ENCODE measurements at places on chromosomes 4 and X.

DNA sequence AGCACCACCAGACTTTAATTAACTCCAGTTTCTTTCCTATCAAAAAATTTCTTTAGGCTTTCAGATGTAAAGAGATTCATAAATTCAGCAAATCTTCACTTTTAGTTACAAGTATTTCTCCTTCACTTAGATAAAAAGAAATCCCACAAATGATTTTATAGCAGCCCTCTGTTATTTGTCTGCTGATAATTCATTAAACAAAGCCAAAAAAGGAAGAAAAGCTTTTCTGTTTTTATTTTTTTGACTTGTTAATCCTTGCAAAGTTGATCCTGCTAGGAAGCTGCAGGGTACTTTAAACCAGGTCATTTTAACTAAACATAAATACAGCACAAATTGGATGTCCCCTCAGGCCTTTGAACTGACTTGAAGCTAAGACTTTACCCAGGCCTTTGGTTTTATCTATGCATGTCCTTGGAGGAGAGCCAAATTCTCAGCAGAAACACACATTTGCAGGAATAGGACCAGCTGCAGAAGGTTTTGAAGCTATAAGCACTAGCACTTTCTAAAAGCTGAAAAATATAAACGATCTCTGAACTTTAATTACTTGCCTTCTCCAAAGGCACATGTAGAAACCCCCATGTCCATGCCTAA is 57.5 kb downstream of the PCDH18 start:
- DNase-seq, result no peak

DNA sequence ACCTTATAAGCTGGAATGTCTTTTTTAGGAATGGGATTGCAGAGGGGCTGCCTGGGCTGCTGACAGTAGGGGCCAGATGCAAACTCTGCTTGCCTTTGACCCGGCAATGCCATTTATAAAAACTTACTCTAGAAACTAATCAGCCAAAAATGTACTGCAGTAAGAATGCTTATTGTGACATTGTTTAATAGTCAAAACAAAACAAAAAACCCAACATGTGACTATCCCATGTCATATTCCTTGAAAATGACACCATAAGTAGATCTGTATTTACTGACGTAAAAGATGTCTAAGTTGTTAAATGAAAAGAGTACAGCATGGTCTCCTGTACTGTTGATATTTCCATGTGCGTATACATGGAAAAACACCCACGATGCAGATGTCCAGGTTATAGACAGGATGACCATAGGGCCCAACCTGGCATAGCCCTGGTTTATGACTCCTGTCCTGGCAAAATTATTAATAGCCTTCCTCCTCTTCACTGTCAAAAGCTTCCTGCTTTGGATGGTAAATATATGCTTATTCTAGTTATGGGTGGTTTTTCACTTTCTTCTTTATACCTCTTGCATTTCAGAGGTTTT is 138.9 kb downstream of the PTTG2 start:
- no peak for DNase-seq

GRCh38 chrX:75038925-75039324 is 113.7 kb upstream of the NEXMIF start:
- DNase-seq, result peak; percentile 10

DNA sequence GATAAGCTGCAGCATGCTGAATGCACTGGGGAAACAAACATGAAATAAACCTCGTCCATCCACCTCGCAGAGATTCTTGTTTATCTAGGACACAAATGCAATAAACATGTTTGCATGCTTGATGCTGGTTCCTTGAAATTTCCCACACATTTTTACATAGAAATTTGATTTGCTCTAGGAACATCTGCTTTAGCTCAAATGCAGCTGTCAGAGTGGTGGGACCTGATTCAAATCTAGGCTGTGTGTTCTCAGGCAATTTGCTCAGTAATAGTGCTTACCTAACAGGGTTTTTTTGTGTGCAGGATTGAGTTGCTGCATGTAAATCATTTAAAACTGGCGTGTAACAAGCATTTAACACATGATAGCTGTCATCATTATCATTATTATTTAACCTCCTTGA is 293.1 kb downstream of the QDPR start:
- DNase-seq, result no peak

- DNase-seq, result no peak
Observed at GRCh38 chrX:112341598-112341997, 259.0 kb upstream of the TRPC5 start.

DNA sequence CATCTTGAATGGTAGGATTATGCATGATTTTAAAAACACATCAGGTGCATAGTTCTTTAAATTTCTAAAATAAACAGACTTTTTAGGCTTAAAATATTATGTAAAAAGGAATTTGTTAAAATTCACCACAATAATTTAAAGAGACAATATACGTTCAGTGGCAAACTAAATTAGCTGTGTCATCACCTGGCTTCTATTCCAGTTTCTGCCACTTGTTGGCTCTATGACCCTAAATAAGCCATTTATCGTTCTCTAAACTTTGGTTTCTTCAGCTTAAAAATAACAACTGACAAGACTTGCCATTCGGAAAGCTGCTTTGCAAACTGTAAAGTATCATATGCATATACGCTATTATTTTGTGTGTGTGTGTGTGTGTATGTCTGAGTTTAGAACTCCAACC is 141.3 kb downstream of the MGST2 start:
- no peak for DNase-seq

GRCh38 chr4:159483782-159484741 is 381.2 kb downstream of the RAPGEF2 start:
- DNase-seq, result no peak

- DNase-seq, result no peak
Observed at GRCh38 chrX:80293354-80293753, 126.9 kb upstream of the TENT5D start.

DNA sequence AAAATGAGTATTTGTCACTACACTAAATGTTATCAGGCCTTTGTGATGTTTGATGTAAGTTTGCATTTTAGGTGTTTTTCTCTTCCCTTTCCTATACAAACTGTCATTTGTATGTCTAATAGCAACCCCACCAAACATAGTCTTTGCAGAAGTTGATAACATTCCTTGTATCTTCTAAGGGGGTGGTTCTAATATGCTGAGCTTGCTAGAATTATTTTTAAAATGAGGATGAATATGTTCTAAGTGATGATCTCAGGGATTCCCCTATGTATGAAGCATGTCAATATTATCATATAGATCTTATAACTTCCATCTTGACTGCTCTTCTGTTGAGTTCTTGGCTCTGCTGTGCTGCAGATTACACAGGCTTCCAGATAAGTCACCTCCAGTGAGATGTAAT is 3.1 kb downstream of the CHM start:
- DNase-seq, result no peak

GRCh38 chrX:46588263-46588662 is 14.7 kb downstream of the CHST7 start:
- DNase-seq, result peak; percentile 40

- no peak for DNase-seq
Observed at GRCh38 chr4:13365195-13365594, 118.9 kb downstream of the RAB28 start.

GRCh38 chr4:30825008-30825770 is 105.0 kb downstream of the PCDH7 start:
- no peak for DNase-seq

- DNase-seq, result no peak
Observed at GRCh38 chrX:15663439-15663838, 1.2 kb downstream of the CLTRN start.

DNA sequence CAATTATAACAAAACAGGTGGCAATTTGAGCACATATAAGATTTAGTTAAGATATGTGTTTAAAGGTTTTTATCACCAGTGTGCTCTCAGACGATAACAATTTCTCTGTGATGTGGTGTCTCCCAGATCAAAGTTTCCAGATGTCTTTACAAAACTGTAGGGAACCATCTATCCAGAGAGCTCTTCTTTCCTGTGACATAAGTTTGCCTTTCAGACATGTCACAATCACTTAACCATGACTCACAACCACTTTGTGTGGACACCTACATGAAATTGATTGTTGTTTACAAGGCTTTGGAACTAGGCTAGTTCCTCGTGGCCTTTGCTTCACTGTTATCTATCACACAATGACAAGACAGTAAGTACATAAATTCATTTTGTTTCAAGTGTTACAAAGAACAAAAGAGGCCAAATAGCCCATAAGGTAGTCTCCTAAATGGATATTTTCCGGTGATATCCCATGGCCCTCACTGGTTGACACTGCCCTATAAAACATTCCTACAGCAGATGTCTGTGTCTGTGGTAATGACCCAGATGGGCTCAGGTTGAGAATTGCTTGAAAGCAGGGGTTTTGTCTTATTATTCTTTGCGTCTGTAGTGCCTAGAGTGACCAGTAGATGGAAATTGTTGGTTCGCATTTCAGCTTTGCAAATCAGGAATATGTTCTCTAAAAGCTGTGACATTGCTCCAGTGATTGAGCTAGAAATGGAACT is 297.8 kb upstream of the FAM241A start:
- DNase-seq, result no peak

DNA sequence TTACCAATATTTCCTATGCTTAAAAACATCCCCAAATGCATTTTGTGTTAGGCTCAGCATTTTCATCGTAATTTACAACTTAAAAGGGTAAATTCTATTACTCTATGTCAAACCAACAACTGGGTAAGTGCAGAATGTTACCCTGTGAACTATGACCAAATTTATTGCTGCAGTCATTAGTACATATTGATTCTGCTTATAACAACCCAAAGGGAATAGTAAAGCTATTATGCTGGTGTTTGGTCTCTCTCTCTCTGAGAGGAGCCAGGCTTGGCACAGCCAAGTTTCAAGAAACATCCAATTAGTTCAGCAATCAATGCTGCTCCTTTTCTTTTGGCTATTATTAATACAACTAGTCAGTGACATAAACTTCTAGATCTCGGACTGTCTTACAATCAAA is 747.7 kb downstream of the CENPC start:
- no peak for DNase-seq

GRCh38 chr4:90845777-90846176 is 718.6 kb downstream of the CCSER1 start:
- DNase-seq, result peak; percentile 16

- no peak for DNase-seq
Observed at GRCh38 chrX:47168495-47169073, 23.6 kb downstream of the RBM10 start.

DNA sequence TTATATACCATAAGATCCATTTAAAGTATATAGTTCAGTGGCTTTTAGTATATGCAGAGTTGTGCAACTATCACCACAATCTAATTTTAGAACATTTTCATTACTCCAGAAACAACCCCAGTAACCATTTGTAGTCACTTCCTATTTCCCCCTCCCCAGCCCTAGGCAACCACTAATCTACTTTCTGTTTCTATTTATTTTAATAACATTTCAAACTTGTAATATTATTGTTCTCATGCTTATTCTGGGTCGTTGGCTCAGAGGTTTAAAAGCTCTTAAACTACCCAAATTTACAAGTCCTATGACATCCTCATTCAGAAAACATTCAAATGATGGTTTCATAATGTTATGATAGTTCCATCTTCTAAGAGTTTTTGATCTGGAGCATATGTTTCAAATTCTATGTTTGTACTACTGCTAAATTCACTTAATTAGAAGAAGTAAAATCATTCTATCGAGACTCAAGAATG is 18.4 kb downstream of the XIAP start:
- DNase-seq, result no peak

GRCh38 chr4:70681704-70682103 is 6.6 kb upstream of the UTP3 start:
- no peak for DNase-seq

- peak; percentile 89 for DNase-seq
Observed at GRCh38 chr4:81905971-81906370, 434.3 kb upstream of the RASGEF1B start.

- DNase-seq, result no peak
Observed at GRCh38 chr4:172982151-172982590, 186.4 kb upstream of the GALNT7 start.

GRCh38 chr4:185885075-185885474 is 73.1 kb upstream of the SORBS2 start:
- no peak for DNase-seq

DNA sequence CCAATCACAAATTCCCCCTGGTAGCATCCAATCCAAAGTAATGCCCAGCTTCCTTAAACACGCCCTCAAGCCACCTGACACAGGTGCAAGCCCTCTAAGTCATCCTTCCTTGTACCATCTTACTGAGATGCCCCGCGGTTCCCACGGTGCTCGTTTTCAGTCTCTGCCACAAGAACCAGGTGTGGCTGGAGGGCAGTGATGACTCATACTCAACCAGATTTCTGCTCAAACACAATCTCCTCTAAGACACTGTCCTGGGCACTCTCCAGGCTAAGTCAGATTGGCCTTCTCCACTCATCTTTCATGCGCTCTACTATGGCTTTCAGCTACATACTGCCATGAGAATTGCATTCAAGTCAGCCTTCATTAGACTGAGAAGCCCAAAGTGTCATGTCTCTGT is 3.5 kb downstream of the SH3KBP1 start:
- no peak for DNase-seq

- DNase-seq, result no peak
Observed at GRCh38 chrX:69299285-69299684, 134.0 kb upstream of the PJA1 start.

- no peak for DNase-seq
Observed at GRCh38 chrX:40174001-40174853, 76.5 kb upstream of the BCOR start.

DNA sequence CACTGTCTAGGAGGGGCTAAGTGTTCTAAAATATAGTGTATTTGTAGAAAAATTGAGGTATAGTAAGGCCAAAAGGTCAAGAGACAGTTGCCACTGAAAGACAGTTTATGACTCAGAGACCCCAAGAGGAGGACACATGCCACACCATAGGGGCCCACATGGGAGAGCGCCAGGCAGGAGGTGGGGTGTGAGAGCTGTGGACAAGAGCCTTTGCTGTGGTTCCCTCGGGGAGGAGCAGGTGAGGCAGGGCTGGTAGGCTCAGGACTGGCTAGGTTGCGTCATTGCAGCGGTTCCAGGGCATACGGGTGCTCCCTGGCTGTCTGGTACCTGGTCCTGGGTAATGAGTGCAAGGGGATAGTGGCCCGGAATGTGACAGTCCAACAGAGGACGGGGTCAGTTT is 37.6 kb downstream of the CCNQ start:
- no peak for DNase-seq

- DNase-seq, result no peak
Observed at GRCh38 chr4:137180349-137180748, 351.9 kb downstream of the PCDH18 start.

GRCh38 chrX:109344678-109345077 is 137.2 kb downstream of the GUCY2F start:
- DNase-seq, result no peak

DNA sequence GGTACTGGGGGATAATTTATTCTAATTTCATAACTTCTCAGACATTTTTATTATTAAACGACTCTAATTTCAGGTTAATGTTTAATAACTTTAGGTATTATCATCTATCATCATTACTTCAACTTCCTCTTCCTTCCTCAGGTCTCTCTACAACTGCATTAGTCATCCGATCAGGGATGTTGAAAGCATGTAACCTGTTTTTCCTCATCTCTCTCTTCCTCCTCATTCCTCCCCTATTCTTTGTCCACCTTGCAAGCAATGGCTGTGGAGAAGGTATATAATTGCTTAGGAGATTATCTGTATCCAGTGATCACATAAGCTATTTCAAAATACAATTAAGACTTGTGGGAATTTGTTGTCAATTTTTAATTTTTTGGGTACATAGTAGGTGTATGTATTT is 632.6 kb upstream of the DIAPH2 start:
- DNase-seq, result no peak

Measured in ACHN (cell line).